Upper lobe of right lung (tissue), 1 donor: ENCODE measurements at places on chromosomes 3 and 15. TPM values are rescaled to one million over a fixed set of nuclear protein-coding genes. Genes with fewer than 3 reads are reported as not detected.
A peak's percentile ranks its signal among the peaks of the same experiment; 100 is the strongest.

DNA sequence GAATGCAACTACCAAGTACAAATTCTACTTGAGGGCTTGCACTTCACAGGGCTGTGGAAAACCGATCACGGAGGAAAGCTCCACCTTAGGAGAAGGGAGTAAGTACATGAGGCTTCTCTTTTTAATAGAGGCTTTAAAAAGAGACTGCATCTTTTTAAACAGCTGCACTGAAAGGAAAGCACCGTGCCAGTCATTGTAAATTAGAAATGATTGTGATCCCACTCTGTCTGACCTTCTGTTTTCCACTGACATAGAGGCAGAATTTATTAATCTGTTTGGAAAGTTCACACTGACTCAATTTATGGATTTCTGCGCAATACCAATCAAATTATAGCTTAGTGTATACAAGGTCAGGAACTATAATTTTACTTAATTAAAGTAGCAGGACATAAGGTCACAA is 198.2 kb downstream of the CHL1 start:
- H3K4me3 ChIP-seq, result no peak overlapping the region
- DNase-seq, result no peak
- H3K4me1 ChIP-seq, result no peaks in the 10 kb centered on the region
- H3K36me3 ChIP-seq, result no peaks in the 10 kb centered on the region
- no peak overlapping the region for H3K27ac ChIP-seq

GRCh38 chr3:114104414-114104813 is 47.9 kb downstream of the QTRT2 start:
- H3K4me3 ChIP-seq, result no peak overlapping the region
- H3K4me1 ChIP-seq, result no peaks in the 10 kb centered on the region
- no peaks in the 10 kb centered on the region for H3K27me3 ChIP-seq
- no peaks in the 10 kb centered on the region for H3K36me3 ChIP-seq
- DNase-seq, result no peak

DNA sequence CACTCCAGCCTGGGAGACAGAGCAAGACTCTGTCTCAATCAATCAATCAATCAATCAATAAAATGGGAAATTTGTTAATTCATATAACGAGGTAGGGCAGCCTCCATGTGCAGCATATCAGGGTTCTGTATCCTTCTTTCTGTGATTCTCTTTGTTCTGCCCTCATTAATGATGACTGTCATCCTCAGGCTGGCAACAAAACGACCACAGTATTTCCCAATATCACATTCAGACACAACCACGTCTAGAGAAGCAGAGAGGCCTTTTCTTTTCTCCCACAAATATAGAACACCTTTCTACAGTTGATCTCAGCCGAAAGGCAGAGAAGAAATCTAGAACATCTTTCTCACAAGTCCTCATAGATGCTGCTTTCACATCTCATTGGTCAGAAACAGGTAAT is 11.2 kb downstream of the CEP19 start:
- DNase-seq, result no peak
- H3K4me1 ChIP-seq, result no peaks in the 10 kb centered on the region
- H3K27ac ChIP-seq, result no peak overlapping the region
- H3K4me3 ChIP-seq, result no peak overlapping the region

- H3K36me3 ChIP-seq, result no peaks in the 10 kb centered on the region
- peaks cover 25% of the 10 kb centered on the region for H3K4me1 ChIP-seq
- no peak within 1 kb of the TSS for H3K27ac ChIP-seq
- H3K27me3 ChIP-seq, result peaks cover 45% of the 10 kb centered on the region
Measured at GRCh38 chr3:123027292-123028232, at the start of gene SEMA5B. SEMA5B (minus strand) TSS chr3:123027763; CDS start chr3:122961263, 66,500 bp downstream.

GRCh38 chr3:168021737-168022450 is 73.8 kb downstream of the GOLIM4 start:
- DNase-seq, result no peak
- no peaks in the 10 kb centered on the region for H3K27me3 ChIP-seq
- no peak overlapping the region for H3K4me3 ChIP-seq
- peaks cover 73% of the 10 kb centered on the region for H3K36me3 ChIP-seq
- no peak overlapping the region for H3K27ac ChIP-seq
- no peaks in the 10 kb centered on the region for H3K4me1 ChIP-seq

DNA sequence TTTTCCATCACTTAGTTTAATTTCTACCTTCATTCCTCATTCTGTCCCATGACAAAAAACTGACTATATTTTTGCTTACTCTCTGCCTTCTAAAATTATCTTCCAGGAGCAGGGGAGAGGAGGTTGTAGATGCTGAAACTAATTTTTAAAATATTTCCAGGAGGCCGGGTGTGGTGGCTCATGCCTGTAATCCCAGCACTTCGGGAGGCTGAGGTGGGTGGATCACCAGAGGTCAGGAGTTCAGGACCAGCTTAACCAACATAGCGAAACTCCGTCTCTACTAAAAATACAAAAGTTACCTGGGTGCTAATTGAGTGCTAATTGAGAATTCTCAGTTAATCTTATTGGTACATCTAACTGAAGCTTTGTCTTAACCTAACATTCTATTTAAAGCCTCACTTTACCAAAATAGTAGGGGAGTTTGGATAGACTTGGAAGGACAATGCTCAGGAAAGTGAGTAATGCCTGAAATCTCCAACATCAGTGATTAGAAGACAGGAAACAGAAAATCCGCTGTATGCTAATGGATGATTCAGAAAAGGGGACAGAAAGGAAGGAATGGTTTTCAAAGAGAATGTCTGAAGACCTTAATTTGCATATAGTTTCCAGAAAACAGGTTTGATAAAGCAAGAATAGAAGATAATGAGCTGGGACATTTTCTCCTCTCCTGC is 336.1 kb downstream of the GBE1 start:
- H3K36me3 ChIP-seq, result no peaks in the 10 kb centered on the region
- no peak for DNase-seq
- no peaks in the 10 kb centered on the region for H3K4me1 ChIP-seq
- no peak overlapping the region for H3K4me3 ChIP-seq

GRCh38 chr15:58932710-58933280 is 684 bp downstream of the SLTM start:
- H3K27me3 ChIP-seq, result no peaks in the 10 kb centered on the region
- H3K36me3 ChIP-seq, result peaks cover 19% of the 10 kb centered on the region
- H3K4me1 ChIP-seq, result peaks cover 19% of the 10 kb centered on the region
- H3K4me3 ChIP-seq, result peak overlapping the region; percentile 86

DNA sequence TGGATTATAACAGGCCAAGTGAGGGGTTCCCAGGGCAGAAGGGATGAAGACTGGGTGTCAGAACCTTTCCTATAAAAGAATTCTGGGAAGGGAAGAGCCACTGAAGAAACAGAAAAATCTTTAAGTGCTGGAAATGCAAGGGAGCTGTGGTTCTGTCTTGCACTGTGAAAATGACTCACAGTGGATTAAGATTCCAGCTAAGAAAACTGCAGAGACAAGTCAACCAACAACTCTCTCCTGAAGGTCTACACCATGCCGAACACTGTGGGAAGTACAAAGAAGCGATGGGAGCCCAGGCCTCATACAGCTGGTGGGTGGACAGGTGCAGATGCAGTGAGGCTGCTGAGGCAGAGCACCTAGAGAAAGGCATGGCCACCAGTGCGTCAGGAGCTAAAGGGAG is 27.7 kb downstream of the ZDHHC3 start:
- peaks cover 20% of the 10 kb centered on the region for H3K36me3 ChIP-seq
- no peaks in the 10 kb centered on the region for H3K27me3 ChIP-seq
- no peak overlapping the region for H3K27ac ChIP-seq
- no peak overlapping the region for H3K4me3 ChIP-seq
- no peak for DNase-seq
- no peaks in the 10 kb centered on the region for H3K4me1 ChIP-seq

DNA sequence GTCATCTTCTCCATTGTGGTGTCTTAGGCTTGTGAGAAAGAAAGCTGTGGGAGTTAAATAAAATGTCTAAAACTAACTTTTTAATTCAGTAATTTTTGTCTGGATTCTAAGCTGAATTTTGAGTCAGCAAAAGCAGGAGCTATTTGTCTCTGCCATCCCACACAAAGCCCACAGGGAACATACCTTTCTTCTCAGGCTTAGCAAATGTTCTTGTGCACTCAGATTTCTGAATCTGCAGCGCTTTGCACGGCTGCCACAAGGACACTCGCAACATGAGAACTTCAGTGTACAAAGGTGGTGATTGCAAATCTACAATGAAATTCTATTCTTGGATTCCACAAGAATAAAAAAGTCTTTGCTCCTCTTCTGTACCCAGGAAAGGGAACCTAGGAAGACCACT is 88.2 kb upstream of the RNF7 start:
- H3K27ac ChIP-seq, result no peak overlapping the region
- DNase-seq, result no peak
- H3K4me1 ChIP-seq, result no peaks in the 10 kb centered on the region
- no peaks in the 10 kb centered on the region for H3K27me3 ChIP-seq
- no peaks in the 10 kb centered on the region for H3K36me3 ChIP-seq
- H3K4me3 ChIP-seq, result no peak overlapping the region

GRCh38 chr3:19907523-19907922 is 26.5 kb downstream of the EFHB start:
- DNase-seq, result no peak
- no peaks in the 10 kb centered on the region for H3K4me1 ChIP-seq
- no peak overlapping the region for H3K4me3 ChIP-seq
- H3K27ac ChIP-seq, result no peak overlapping the region
- no peaks in the 10 kb centered on the region for H3K27me3 ChIP-seq

GRCh38 chr15:70264014-70264582 is 166.4 kb upstream of the TLE3 start:
- no peak overlapping the region for H3K27ac ChIP-seq
- DNase-seq, result no peak
- no peaks in the 10 kb centered on the region for H3K36me3 ChIP-seq
- no peak overlapping the region for H3K4me3 ChIP-seq
- peaks cover 45% of the 10 kb centered on the region for H3K4me1 ChIP-seq
- no peaks in the 10 kb centered on the region for H3K27me3 ChIP-seq

- no peak overlapping the region for H3K4me3 ChIP-seq
- H3K4me1 ChIP-seq, result no peaks in the 10 kb centered on the region
- no peak for DNase-seq
- H3K36me3 ChIP-seq, result no peaks in the 10 kb centered on the region
- H3K27me3 ChIP-seq, result no peaks in the 10 kb centered on the region
Measured at GRCh38 chr15:44034933-44035624, 160.0 kb downstream of the FRMD5 start.

DNA sequence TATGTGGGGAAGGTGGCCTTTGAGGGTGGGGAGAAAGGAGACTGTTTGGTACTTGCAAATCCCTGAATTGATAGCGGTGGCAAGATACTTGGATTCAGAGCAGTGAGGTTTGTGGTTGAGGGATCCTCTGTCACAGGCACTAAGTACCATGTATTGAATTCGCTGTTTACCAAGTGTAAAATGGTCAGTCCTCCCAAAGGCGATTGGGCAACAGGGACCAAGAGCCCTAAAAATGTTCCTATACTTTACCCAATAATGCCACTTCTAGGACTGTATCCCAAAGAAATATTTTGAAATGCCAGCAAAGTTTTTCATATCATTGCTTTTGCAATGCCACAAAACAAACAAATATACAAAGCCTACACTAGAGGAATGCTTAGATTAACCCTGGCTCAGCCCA is 43.4 kb upstream of the MRPS22 start:
- no peak overlapping the region for H3K27ac ChIP-seq
- H3K27me3 ChIP-seq, result no peaks in the 10 kb centered on the region
- no peaks in the 10 kb centered on the region for H3K4me1 ChIP-seq
- no peaks in the 10 kb centered on the region for H3K36me3 ChIP-seq
- no peak for DNase-seq
- no peak overlapping the region for H3K4me3 ChIP-seq

GRCh38 chr3:123453675-123454074 is 4.8 kb upstream of the ADCY5 start:
- DNase-seq, result no peak
- peaks cover 1% of the 10 kb centered on the region for H3K4me1 ChIP-seq
- H3K4me3 ChIP-seq, result no peak overlapping the region
- peaks cover 18% of the 10 kb centered on the region for H3K27me3 ChIP-seq

DNA sequence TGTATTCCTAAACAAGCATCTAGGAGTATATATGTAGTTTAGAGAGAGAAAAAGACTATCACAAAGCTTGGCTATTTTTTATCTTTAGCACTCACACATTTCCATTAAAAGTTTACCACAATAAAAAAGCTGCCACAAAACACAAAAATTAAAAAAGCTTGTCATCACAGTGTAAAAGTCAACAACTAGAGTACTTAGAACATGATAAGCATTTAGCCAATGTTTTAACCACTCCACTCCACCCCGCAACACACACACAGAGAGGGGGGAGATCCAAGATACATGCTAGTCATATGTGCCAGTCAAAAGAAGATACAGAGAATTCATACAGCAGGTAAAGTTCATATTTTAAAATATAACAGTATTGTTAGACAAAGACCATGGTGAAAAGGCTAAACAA is 79.7 kb downstream of the STAG1 start:
- no peaks in the 10 kb centered on the region for H3K27me3 ChIP-seq
- no peak for DNase-seq
- H3K27ac ChIP-seq, result no peak overlapping the region

GRCh38 chr3:17544632-17545031 is 197.8 kb downstream of the TBC1D5 start:
- no peak overlapping the region for H3K4me3 ChIP-seq
- H3K27me3 ChIP-seq, result no peaks in the 10 kb centered on the region
- DNase-seq, result no peak

DNA sequence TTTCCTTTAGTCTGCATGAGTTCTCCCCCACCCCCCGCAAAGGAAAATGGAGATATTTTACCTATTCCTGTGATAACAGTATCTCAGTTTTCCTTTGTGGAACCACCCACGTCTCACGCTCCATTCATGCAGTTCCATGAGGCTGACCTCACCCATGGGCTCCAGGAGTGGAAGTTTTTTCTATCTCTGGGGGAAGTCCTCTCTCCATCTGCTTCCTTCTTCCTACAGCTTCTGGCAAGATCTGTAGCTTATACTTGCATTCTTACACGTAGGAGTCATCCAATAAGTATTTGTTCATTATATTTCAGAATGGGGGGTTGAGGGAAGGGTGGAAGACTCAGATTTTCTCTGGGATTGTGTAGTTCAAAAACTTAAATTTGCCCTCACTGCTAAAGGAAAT is 5.8 kb upstream of the GLCE start:
- H3K27me3 ChIP-seq, result no peaks in the 10 kb centered on the region
- no peak overlapping the region for H3K27ac ChIP-seq

- no peak for DNase-seq
- no peak overlapping the region for H3K27ac ChIP-seq
- no peaks in the 10 kb centered on the region for H3K27me3 ChIP-seq
- no peaks in the 10 kb centered on the region for H3K36me3 ChIP-seq
- no peak overlapping the region for H3K4me3 ChIP-seq
Measured at GRCh38 chr3:53948174-53948573, 56.5 kb upstream of the SELENOK start.

GRCh38 chr15:65365229-65365628 is 12.6 kb downstream of the IGDCC3 start:
- H3K27me3 ChIP-seq, result peaks cover 4% of the 10 kb centered on the region
- no peak overlapping the region for H3K4me3 ChIP-seq
- no peak overlapping the region for H3K27ac ChIP-seq
- H3K4me1 ChIP-seq, result no peaks in the 10 kb centered on the region
- H3K36me3 ChIP-seq, result no peaks in the 10 kb centered on the region

The SLC22A14 gene
- 0.20 TPM for total RNA-seq

The GNAT1 gene
- not detected for total RNA-seq

The KY gene
- total RNA-seq, result 0.29 TPM

The IGSF10 gene
- total RNA-seq, result 32.4 TPM

The PROS1 gene
- total RNA-seq, result 70.5 TPM

The ADAMTSL3 gene
- total RNA-seq, result 26.2 TPM

The FBXO40 gene
- total RNA-seq, result 0.09 TPM

The EFCC1 gene
- 17.2 TPM for total RNA-seq

The MYL3 gene
- 3.8 TPM for total RNA-seq

The TRPC1 gene
- total RNA-seq, result 5.6 TPM

The MASP1 gene
- 5.9 TPM for total RNA-seq

The TRPM1 gene
- total RNA-seq, result not detected
